Stimulated activated naive CD4-positive, alpha-beta T cell (primary cell): ENCODE measurements at places on chromosomes 2 and 18.
A peak's percentile ranks its signal among the peaks of the same experiment; 100 is the strongest.

DNA sequence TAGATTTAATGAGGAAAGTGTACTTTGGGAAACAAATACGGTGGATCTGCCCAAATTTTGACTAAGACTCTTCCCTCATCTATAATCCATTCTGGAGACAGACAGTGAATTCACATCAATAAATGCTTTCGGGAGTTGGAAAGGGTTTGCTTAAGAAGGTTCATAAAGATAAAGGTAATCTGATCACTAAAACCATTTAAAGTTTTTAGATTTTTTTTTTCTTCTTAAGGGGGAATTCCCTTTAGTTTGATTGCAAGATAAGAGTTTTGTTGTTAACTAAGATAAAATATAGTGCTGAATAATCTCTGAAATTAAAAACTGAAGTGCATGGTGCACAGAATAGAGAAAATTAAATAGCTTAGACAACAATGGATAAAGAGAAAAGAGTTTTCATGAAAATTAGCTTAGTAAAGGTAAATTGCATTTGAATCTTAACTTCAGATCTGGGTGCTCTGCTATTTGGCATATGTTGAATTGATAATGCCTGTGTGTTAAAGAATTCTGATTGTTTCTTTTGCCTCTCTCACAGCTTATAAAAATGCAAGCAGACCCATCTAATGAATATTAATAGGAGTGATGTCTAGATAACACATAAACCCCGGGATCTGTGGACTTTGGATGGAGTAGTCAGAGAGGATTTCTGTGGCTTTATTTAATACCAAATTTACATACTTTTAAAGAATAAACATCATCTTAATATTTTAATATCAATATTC lies 100.8 kb downstream of the MEIS1 start:
- no peak for DNase-seq

GRCh38 chr2:144240656-144241339 lies 279.1 kb downstream of the ZEB2 start:
- no peak for DNase-seq

GRCh38 chr18:52236131-52236530 lies 103.9 kb upstream of the DCC start:
- DNase-seq: no peak

GRCh38 chr2:127014630-127015029 lies 92.3 kb downstream of the BIN1 start:
- DNase-seq: no peak

DNA sequence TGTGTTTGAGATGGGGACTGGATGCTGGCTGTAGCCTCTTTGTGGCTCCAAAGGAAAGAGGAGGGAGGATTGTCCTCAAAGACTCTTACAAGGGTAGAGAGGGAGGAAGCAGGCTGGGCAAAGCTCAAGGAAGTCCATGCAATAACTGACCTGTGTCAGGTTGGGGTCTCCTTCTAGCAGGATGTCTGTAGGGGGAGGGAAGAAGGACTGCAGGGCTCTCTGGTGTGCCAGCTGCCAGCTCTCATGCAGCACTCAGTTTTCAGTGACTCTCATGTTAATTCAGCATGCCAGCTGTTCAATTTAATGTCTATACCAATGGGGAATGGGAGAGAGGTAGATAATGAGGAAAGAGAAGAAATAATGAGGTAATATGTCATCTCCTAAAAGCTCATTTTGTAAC lies 85.3 kb upstream of the RANBP2 start:
- DNase-seq: no peak

DNA sequence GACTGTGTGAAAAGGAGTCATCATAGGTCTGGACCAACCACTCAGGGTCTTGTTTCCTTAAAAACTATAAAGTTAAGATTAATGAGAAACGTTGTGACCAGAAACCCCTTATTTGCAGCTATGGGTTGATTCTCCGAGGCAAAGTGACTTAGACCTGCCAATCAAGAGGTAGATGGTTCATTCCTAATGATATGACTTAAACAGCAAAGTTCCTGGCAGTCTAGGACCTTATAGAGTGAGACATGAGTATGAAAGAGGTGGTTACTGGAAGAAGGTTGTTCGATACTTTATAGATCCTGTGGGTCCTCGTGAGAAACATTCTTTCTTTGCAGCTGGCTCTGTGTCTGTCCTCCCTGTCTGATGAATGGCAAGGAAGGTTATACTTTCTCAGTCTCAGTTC lies 8.0 kb downstream of the SFXN5 start:
- no peak for DNase-seq

- DNase-seq: peak; percentile 55
Observed at GRCh38 chr2:131154071-131154531, 49.0 kb downstream of the PLEKHB2 start.

- DNase-seq: no peak
Observed at GRCh38 chr2:211822686-211823335, 715.8 kb downstream of the ERBB4 start.

GRCh38 chr2:72034353-72035095 lies 113.1 kb downstream of the CYP26B1 start:
- no peak for DNase-seq

- peak; percentile 86 for DNase-seq
Observed at GRCh38 chr2:234290671-234291070, 206.2 kb downstream of the ARL4C start.

GRCh38 chr2:105800953-105801635 lies 56.4 kb downstream of the NCK2 start:
- no peak for DNase-seq

GRCh38 chr2:6864923-6865345 lies 773 bp downstream of the CMPK2 start:
- no peak for DNase-seq

GRCh38 chr2:101725515-101726192 lies 28.1 kb downstream of the MAP4K4 start:
- peak; percentile 25 for DNase-seq

DNA sequence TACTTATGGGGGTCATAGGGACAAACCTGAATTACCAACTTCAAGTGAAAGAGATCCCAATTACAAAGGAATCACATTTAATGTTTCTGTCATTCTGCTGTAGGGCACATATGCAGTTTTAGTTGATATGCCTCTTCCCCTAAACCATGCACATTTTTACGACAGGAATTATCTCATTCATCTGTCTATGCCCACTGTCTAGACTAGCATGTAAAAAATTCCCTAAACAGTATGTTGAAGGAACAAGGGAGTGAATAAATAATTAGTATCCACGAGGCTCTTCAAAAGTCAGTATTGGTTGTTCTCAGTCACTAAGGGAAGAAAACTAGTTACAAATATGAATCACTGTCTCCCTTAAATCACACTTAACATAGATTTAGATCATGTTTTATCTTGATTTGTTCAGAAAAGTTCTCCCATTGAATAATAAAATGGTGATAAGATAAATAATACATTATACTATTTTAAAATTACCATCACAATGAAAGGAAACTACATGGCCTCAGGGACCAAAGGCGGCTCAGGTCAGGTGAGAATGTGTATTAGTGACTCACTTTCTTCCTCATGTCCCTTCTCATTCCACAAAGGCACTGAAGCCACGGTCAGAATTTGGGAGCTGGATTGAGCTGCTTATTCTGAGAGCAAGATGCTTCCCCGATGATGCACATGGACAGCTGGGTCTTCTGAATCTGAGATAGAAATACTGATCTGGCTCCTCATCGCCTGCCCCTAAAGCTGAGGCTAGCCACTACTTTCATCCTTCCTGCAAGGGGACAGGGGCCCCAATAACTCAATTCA lies 29.1 kb downstream of the DYM start:
- no peak for DNase-seq
